ENCODE measurements at places on chromosomes 16 and 17.

DNA sequence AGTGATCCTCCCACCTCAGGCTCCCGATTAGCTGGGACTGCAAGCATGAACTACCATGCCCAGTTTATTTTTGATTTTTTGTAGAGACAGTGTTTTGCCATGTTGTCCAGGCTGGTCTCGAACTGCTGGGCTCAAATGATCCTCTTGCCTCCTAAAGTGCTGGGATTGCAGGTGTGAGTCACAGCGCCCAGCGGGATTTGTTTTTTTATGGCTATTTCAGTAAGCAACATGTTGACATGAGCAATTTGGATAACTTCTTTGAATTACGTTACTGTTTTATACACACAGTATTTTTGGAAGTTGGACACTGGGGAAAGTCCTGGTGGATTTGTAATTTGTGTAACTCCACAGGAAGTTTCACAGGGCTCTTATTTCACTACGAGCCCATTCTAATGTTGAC lies 18.5 kb upstream of the RHOT1 start:
- no peak for DNase-seq

- DNase-seq, result no peak
Measured at GRCh38 chr16:2840914-2841313, 10.8 kb downstream of the ZG16B start.

- DNase-seq, result no peak
Measured at GRCh38 chr16:20976576-20976975, 76.0 kb downstream of the LYRM1 start.

GRCh38 chr17:29949696-29950095 lies 8.3 kb downstream of the EFCAB5 start:
- no peak for DNase-seq

DNA sequence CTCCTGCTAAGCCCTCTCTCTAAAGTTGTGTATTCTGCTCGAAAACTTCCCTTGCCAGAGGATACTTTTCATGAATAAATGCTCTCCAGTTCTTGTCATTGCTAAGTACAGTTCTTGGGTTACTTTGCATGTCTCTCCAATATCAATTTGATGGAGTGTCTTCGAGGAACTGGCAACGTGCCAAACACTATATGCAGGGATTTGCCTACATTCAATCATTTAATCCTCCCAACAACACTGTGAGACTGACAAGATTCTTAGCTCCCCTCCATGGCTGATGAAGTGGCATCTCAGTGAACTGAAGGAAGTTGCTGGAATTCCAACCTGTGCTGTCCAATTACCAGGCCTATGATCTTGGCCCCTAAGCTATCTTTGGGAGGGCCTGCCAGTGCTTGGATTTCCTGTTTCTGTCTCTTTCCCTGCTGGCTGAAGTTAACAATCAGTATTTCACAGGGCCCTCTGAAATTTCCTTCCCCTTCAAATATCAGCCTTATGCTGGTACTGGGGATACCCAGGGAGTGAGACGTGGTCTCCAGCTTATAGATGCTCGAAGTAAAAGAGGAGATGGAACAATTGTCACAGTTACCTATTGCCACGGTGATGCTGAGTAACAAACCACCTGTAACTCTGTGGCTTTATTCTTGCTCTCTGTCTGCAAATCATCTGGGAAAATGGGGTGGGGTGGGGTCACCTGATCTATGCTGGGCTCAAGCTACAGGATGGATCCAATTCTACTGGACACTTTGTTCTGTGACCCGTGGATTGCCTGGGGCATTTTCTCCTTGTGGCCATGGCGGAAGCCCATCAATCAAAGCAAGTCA lies 19.4 kb upstream of the CRISPLD2 start:
- no peak for DNase-seq

DNA sequence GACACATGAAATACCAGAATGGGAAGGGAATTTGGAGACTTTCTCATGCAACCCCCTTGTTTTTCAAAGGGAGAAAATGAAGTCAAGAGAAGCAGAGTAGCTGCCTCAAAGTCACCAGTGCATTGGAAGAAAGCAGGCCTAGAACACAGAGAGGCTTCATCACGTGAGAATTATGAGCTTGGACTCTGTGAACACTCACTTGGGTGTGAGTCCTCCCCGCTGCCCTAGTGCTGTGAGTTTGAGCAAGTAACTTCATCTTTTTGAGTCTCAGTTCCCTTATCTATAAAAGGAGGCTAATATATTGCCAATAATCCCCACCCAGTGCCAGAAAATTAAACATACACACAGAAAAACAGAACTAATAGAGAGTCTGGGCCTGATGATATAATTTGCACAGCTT lies 315.8 kb downstream of the XYLT1 start:
- no peak for DNase-seq

- DNase-seq, result peak; percentile 70
Measured at GRCh38 chr16:50665128-50665878, 15.8 kb downstream of the SNX20 start.

- DNase-seq, result no peak
Measured at GRCh38 chr16:4733211-4733742, 794 bp downstream of the ANKS3 start.

DNA sequence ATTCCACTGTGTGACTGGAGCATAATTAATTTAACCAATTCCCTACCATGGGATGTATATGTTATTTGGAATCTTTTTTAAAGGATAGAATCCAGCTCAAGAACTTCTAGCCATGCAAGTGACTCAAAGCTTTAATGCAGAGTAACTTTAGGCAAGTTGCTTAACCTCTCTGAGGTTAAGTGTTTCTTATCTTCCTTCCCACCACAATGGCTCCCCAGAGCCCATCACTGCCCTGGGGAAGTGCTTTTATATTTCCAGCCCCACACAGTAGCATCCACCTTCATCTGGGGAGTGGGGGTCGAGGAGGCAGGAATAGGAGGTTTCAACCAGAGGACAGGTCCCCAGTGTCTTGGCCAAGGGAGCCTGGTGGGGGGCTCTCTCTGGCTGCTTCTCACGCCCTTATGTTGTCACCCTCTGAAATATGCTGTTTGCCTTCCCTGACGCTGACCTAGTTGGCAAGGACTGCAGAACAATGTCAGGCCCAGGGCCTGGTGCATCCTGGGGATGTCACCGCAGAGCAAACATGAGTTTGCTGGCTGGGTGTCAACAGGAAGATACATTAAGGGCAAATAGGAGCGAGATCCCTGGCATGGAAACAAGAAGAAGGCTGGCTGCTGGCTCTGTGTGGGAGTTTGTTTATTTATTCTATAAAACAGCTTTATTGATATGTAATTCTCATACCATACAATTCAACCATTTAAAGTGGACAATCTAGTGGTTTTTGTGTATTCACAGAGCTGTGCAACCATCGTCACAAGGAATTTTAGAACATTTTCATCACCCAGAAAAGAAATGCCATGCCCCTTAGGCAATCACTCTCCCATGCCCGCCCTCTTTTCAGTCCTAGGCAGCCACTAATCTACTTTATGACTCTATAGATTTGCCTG lies 46.6 kb upstream of the WSB1 start:
- peak; percentile 88 for DNase-seq

DNA sequence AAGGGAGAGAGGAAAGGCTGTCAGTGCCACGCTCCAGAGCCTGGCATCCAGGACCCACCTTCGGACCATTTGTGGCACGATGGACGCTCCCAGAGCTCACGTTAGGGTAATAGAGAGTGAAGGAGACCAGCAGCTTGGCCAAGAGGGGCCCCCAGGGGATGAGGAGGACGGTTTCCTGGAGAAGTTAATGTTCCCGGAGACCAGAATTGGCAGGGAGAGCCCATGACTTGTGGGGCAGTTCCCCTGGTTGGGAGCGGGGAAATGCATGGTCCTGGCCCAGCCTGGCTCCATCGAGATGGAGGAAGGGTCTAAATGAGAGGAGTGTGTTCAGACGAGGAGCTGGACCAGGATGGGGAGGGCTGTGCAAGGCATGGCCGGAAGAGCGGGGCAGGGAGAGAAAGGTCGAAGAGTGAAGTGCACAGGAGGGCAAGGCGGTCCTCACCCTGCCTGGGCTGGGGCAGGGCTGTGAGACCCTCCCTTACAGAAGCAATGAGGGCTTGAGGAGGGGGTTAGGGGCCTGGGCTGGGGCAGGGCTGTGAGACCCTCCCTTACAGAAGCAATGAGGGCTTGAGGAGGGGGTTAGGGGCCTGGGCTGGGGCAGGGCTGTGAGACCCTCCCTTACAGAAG lies 2.9 kb upstream of the HIC1 start:
- no peak for DNase-seq

GRCh38 chr16:12288537-12289174 lies 312.1 kb downstream of the SNX29 start:
- no peak for DNase-seq

GRCh38 chr16:86732621-86733295 lies 154.4 kb downstream of the FOXL1 start:
- DNase-seq, result no peak

GRCh38 chr16:47016700-47017133 lies 43.2 kb upstream of the DNAJA2 start:
- no peak for DNase-seq

- DNase-seq, result peak; percentile 81
Measured at GRCh38 chr17:47692895-47693730, 848 bp upstream of the TBKBP1 start.

DNA sequence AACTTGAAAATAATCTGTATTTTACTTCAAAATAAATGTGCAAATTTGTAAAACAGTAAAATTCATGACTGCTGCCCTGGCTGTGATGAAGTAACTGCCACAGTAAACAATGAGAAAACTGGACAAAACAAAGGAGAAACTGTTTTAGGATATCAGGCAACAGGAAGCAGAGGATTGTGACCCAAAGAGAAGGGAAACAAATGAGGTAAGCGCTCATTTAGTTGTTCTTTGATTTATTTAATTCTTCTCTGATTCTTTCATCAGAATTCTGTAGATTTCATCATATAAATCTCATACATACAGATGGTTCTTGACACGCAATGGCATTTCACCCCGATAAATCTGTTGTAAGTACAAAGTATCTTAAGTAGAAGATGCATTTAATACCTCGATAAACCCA lies 198.1 kb upstream of the AXIN2 start:
- DNase-seq, result no peak

DNA sequence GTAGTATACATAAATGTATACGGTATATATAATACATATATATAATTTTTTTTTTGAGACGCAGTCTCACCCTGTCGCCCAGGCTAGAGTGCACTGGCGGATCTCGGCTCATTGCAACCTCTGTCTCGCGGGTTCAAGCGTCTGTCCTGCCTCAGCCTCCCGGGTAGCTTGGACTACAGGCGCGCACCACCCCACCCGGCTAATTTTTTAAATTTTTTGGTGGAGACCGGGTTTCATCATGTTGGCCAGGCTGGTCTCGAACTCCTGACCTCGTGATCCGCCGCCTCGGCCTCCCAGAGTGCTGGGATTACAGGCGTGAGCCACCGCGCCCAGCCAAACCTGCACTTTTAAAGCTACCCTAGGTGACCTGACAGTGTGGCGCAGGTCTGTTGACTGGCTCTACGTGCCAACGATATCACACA lies 745 bp downstream of the PAM16 start:
- DNase-seq, result no peak

GRCh38 chr16:23163921-23164320 lies 14.7 kb upstream of the USP31 start:
- no peak for DNase-seq

DNA sequence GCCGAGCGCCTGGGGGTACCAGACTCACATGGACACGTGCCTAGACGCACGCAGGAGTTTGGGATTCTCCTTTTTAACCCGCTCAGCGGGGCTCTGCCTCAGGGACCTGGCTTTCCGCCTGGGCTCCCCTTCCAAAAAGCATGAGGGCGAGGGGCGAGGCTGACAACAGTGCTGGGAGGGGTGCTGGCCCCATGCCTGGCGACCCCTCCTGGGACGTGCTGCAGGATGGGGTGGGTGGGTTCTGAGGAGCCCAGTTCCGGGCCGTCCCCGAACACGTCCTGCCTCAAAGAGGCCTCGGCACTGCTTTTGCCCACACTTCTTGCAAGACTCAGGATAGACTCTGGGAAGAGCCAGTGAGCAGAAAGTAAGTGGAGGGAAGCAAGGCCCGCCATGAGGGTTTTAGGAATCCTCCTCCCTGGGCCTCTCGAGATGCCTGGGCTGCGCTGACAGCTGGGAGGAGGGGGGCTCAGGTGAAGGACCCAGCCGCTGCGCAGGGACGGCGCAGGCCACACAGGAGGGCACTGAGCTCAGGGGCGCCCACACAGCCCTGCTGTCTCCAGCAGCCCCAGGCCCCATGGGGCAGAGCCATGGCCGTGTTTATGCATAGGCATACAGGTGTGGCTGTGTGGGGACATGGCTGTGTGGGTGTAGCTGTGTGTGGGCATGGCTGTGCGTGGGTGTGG lies 15.4 kb upstream of the PABPN1L start:
- DNase-seq, result no peak

DNA sequence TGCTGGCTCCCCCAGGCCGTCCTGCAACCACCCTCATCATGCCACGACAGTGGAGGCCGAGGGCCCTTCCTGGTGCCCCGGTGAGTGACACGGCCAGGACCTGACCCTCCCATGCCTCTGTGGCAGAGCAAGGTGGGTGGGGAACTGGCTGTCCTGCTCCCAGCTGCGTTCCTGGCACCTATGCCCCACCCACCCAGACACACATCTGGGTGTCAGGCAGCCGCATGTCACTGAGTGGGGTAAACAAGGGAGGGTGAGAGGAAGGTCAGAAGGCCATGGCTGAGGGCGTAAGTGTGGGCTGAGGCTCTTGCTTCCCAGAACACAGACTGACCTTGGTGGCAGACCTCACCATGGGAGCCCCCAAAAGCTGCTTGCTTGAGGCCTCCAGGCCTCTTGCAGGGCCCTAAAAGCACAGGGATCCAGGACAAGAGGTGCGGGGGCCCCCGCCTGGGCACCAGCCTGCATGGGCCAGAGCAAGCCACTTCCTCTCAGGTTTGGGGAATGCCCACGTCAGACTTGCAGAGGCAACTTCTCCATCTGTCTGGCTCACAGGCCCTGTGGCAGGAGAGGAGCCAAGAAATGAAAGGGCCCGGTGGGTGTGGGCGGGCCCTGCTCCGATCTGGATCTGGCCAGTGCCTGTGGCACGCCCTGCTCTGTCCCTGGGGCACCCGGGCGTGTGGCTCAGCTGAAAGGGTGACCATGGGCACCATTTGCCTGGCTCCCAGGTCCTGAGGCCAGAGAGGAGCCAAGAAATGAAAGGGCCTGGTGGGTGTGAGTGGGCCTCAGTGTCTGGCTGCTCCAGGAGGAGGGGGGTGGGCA lies 3.9 kb upstream of the CCDC57 start:
- DNase-seq, result peak; percentile 76

- no peak for DNase-seq
Measured at GRCh38 chr16:79509211-79509631, 91.3 kb downstream of the MAF start.

GRCh38 chr17:36149296-36149820 lies 27.1 kb downstream of the TBC1D3B start:
- no peak for DNase-seq

GRCh38 chr17:55726440-55726839 lies 3.8 kb upstream of the TMEM100 start:
- DNase-seq, result peak; percentile 85

GRCh38 chr16:87780385-87780989 lies 14.7 kb upstream of the KLHDC4 start:
- DNase-seq, result no peak

All from lower leg skin (tissue), 4 donors.